ENCODE measurements at places on chromosomes 1 and 21.

GRCh38 chr1:21871943-21872342, 59.9 kb downstream of the LDLRAD2 start:
- DNase-seq: no peak

GRCh38 chr1:209825591-209826434, 2.0 kb upstream of the UTP25 start:
- DNase-seq: no peak

GRCh38 chr1:23449958-23450357, 25.4 kb upstream of the TCEA3 start:
- no peak for DNase-seq

GRCh38 chr1:185096531-185096930, 51.2 kb downstream of the RNF2 start:
- DNase-seq: no peak

- DNase-seq: no peak
Observed at GRCh38 chr1:185062710-185063370, 17.5 kb downstream of the RNF2 start.

GRCh38 chr21:28439788-28440187, 552.9 kb downstream of the LTN1 start:
- no peak for DNase-seq

GRCh38 chr1:41872074-41872473, 46.6 kb downstream of the HIVEP3 start:
- DNase-seq: no peak

GRCh38 chr21:33286076-33286475, 19.9 kb downstream of the IL10RB start:
- DNase-seq: no peak

DNA sequence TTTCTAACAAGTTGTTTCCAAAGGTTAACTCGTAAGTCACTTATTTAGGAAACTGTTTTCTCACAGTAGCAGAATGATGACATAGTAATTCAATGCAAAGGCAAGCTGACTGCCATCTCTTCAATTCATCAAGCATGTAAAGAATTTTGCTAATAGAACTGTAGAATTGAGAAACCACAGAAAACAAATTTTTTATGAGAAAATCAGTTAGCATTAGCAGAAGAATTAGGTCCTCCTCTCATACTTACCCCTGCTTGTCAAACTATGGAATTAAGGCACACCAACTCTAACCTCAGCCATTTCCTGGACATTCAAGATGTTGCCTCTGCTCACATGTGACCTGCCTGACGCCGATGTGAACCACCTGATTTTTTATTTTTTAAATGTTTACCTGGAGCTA, 115.2 kb downstream of the LRRC40 start:
- no peak for DNase-seq

DNA sequence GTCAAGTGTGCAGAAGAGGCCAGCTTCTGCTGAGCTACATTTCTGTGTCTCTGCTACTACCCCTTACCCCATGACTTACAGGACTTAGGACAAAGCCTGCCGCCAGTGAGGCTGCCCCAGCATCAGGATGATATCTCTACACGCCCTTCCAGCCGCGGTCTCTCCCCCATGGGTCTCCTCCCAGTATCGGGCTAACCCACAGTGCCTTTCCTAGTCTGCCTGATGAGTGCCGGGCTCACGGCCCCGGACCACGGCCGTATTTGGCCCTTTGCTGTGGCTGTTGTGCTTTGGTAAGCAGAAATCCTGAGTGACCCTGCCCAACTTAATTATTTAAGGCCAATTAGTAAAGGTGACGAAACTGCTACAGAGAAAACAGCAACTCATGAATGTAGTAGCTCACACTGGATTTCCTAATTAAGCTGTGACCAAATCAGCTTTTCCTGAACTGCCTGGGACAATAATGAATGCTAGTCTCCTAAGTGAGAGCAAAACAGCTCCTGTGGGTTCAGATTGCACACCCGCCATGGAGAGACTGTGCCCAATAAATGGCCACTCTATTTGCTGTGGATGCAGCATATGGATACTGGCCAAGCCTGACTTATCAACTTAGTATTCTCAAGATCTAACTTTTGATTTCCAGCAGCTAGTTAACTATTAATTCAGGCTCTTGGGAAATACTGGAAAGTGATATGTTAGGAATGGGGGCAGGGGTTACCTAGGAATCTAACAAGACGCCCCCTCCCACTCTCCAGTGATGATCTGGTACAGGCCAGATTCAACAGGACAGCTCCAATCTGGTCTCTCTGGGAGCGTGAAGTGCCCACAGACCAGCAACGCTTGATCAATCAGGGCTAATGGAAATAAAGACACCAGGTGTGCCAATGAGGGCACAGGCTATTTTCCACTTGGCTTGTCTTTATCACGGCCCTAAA, 123.3 kb upstream of the IFFO2 start:
- no peak for DNase-seq

DNA sequence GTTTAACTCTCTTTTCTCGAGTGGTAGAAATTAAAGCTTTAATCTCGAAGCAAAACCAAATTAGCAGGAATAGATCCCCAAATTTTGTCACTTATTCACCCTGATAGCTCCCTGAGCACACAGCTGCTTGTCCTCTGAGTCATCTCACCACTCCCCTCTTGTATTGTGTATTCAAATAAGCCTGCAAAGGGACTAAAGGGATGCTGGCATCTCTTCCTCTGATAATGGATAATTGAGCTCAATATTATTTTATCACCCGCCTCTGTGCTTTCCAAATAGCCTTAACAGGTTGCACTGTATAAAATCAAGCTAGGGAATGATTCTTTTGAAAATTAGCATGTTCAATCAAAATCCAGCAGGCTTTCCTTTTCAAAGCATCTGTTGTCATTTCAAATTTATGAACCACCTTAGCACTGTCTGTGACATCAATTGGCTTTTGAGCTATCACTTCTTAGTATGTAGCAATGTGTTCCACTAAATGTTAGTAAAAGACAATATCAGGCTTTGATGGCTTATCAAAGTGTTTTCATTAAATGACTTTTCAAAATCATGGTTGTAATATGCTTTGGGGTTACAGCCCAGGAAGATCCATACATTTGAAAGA, 561.6 kb downstream of the PLA2G4A start:
- no peak for DNase-seq

DNA sequence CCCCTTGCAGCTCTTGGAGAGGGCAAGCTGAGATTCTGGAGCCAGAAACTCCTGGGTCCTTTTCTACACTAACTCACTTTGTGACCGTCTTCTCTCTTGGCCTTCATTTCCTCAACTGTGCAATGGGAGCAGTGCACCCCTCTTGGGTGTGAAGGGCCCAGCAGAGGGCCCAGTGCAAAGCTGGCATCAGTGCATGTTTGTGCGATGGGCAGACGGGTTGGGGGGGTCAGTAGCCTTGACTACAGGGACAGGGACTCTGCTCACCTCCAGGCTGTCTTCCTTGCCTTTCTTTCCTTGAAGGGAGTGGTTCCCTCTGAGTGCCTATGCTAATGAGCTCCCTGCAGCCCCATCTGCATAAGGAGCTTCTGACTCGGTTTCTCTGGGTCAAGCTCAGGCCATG, 51.0 kb downstream of the EDN2 start:
- DNase-seq: no peak

GRCh38 chr1:159866066-159866465, 3.6 kb upstream of the VSIG8 start:
- no peak for DNase-seq

GRCh38 chr1:92536980-92537884, 50.5 kb upstream of the GFI1 start:
- no peak for DNase-seq

GRCh38 chr1:77499466-77499865, 183.0 kb downstream of the ZZZ3 start:
- no peak for DNase-seq

- DNase-seq: no peak
Observed at GRCh38 chr1:220409771-220410595, 118.0 kb upstream of the MARK1 start.

GRCh38 chr1:76048926-76049325, 25.6 kb upstream of the ST6GALNAC3 start:
- no peak for DNase-seq

DNA sequence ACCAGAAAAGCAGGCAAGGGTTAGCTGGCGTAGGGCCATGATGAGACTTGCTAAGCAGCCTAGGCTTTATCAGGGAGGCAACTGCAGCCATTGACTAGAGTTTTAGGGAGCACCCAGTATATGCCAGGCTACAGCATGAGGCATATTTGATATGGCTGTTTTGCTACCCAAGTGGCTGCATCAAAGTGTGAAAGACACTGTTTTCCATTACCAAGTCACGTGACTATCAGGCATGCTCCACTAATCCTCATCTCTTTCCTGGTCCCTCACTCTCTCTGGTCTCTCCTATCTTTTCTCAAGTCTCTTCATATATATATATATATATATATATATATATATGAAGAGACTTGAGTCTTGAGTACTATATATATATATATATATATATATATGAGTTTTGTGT, 206.7 kb upstream of the POU3F1 start:
- DNase-seq: no peak

DNA sequence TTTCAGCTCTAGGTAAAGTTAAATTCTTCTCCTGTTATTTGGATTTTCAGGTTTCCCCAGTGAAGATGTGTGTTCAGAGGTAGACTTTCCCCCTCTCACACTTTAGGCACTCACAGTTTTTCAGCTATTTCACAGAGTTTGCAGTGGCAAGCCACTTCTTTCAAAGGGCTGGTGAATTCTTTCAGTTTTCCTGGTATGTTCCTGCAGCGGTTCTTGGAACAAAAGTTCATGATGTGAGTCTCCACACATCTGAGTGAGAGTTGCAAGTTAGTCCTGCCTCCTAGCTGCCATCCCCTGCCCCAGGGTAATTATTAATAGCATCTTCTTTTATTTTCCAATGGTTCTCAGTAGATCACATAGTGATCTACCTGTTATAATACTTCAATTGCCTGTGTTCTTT, 27.3 kb upstream of the CD84 start:
- no peak for DNase-seq

DNA sequence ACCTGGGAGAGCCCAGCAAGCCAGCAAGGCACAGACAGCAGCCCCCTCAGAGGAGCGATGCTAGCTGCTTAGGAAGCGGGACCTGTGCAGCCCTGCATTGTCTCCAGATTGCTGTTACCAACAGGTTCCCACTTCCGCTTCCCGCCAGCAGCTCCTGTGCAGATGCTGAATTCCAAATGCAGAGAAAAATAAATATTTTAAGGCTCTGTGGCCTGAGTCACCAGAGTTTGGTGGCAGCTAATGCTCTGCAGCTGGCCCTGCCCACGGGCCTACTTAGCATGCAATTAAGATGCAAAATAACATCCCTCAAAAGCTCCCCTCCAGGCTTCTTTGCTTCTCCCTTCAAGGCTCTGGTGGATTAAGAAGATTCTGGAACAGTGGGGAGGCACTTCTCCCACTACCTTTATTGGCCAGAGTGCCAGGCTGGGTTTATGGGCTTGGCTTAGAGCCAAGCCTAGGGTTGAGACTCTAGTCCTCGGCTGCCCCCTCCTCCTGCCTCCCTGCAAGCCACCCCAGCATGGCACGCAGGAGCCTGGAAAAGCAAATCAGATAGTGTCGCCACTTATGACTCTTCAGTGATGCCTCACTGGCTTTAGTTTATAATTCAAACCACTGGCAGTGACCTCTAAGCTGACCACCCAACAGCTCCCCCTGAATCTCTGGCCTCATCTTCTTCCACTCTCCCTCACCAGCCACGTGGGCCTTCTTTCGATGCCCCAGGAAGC, 207.1 kb upstream of the ZC3H12A start:
- DNase-seq: peak; percentile 10

DNA sequence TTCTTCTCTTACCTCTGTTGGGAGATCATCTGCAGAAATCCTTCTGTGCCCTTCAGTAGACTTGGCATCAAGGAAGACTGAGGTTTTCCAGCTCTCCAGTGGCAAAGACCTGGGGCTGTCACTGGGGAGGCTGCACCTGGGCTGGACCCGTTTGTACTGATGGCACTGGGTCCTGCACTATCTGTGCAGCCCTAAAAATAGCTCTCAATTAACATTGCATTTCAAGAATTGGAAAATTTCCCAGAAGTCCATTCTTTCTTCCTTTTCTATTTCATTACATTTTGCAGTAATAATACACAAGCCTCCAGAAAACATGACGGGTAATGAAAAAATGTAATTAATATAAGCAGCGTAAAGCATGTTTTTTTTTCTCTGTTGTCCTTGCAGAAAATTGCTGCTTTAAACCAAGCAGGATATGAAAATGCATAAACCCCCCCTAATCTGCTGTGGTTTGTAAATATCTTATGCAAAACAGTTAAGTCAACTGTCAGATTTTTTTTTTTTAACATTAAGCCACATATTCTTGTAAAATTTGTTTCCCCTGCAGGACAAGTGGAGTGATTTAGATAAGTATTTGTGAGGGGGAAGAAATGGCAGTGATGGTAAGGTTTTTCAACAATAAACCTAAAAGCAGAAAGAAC, 64.9 kb downstream of the LMO4 start:
- no peak for DNase-seq

- DNase-seq: no peak
Observed at GRCh38 chr1:69305621-69306020, 262.1 kb upstream of the LRRC7 start.

DNA sequence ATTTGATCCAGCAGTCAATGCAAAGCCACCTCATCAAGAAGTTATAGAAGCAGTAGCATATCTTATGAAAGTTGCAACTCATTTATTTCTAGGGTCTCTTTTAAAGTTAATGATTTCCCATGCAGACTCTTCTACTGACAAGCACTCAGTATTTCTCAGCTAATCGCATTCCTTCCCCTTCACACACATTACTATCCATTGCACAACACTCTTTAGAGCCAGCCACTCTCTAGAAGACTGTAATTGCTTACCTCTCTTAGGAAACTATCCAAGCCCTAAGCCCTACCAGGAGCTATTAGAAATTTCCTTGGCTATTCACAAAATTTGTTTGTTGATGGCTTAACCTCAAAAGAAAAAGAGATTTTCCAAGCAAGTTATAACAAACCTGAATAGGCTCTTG, 106.0 kb downstream of the ADAMTS1 start:
- peak; percentile 51 for DNase-seq

DNA sequence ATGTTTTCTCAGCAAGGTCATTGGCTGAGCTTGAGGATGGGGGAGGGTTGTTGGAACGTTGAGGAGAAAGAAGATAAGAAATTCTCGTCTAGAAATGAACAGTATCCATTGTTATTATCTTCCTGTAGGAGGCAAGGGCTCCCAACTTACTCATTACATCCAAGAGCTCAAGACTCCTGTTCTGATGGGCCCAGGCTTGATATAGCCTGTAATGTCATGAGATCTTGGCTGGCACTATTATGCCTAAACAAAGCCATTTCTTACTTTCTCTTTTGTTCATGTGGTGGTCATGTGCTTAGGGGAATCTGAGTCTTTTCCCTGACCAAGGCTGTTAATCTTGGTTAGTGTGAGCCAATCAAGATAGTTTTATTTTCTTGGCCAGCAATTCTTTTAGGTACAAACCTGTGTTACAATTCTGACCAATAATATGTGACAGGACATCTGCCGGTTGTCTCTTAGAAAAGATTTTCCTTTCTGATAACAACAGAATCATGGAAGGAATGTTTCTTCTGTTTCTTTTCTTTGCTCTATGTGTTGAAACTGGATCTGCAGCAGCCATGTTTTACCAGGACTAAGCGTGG, 15.2 kb upstream of the IGSF3 start:
- DNase-seq: no peak

GRCh38 chr1:12368646-12369045, 138.8 kb downstream of the VPS13D start:
- no peak for DNase-seq

GRCh38 chr1:156700736-156701531, 4.4 kb downstream of the CRABP2 start:
- no peak for DNase-seq

Data from SK-N-MC (cell line).